ENCODE measurements at places on chromosomes 6 and 20.

DNA sequence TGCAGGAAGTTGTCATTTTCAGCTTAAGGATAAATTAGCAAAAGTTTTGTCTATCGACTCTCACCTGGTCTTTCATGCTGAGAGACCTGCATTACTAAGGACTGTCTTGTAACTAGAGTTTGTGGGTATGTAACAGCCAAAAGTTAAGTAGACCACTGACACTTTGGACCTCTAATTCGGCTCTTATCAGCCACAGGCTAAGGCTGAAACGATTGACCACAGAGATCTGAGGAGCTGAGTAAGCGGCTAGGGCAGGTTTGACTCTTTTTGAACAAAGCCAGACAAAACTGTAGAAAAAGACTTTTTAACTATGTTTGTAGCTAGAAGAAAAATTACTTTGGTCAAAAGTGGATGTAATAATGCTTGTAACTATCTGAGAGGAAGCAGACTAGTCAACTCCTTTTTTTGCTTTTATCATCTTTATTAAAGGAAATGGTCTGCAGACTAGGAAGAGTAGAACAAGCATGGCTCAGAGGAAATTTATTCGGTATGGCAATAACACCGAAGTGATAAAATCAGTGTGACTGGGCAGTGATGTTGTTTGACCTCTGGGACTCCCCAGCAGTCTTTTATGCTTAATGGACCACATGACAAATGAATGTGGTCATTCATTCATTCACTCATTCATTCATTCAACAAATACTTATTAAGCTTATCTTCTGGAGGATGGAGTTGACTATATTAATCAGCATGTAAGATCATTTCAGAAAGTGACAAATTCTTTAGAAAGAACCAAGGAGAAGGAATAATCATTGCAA is 725.0 kb upstream of the HS3ST5 start:
- DNase-seq = no peak

- DNase-seq = peak; percentile 6
These were observed 33.8 kb downstream of the DLGAP4 start for GRCh38 chr20:36339646-36340592.

DNA sequence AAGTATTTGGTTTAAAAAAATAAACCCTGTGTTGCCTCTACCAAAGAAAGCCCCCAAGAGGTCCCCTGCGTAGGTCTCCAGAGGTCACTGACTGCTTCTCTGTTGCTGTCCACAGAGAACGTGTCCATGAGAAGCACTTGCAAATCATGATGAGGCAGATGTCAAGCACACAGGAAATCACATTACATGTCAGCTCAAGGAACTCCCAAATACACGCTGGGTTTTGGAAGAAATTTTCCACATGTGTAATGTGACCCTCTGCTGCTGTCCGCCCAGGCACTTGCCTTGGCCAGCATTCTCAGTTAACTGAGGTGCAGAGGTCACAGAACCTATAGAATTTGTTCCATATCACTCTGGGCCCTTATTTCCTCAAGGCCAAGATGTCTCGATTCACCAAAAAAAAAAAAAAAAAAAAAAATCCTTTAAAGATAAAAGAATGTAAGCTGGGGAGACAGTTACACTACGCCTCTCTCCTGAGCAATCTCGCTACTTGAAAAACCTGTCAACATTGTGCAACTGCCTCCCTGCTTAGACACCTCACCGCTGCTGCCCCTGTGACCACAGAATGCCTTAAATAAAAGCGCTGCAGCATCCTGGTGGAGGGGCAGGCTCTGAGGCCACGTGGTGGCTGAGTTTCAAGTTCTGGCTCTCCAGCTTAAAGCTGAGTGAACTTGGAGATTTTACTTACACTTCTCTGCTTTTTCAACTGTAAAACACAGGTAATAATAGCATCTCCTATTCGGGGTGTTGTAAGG is 42.3 kb downstream of the SLC22A23 start:
- no peak for DNase-seq

DNA sequence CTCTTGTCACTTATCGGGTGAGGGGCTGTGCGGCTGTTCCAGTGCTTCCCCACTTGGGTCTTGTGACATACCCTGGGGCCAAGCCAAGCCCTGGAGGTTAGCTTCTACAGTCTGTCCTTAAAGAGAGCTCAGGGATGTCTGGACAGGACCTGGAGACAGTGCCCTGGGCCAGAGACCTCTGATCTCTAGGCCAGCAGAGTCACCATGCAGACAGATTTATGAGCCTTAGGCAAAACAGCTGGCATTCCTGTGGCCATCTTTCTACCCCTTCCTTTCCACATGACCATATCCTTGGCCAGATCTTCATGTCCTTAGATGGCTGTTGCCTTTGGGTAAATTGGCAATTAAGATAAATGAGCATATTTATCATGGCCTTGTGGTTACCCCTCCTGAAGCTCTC is 678.6 kb downstream of the MAFB start:
- no peak for DNase-seq

GRCh38 chr20:58870293-58871014 is 17.9 kb downstream of the GNAS start:
- peak; percentile 49 for DNase-seq

DNA sequence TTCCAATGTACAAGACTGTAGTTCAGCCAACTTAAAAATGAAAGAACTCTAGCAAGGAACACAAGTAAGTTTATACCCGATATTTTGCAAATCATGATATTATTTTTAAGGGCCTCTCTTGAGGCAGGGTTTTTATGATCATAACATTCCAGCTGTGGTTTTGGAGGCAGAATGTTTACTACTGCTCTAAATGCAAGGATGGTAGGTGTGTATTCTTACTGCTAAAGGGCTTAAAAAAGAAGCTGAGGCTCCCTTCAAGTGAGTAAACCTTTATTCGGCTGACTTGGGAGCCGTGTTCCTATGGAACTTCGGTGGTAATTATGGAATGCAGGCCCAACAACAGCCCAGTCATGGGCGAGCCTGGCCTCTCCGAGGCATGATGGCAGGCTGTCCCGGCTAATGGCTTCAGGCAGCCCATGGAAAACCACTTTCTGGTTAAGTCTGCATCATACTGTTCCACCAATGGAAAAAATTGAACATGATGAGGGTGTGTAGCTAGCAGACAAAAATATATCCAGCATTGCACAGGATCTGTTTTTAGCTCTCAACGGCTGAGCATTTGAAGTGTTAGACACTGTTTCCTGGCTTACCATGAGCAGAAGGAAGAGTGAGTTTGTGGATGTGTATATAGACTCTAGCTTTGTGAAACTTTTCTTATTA is 111.5 kb downstream of the TIAM2 start:
- no peak for DNase-seq

DNA sequence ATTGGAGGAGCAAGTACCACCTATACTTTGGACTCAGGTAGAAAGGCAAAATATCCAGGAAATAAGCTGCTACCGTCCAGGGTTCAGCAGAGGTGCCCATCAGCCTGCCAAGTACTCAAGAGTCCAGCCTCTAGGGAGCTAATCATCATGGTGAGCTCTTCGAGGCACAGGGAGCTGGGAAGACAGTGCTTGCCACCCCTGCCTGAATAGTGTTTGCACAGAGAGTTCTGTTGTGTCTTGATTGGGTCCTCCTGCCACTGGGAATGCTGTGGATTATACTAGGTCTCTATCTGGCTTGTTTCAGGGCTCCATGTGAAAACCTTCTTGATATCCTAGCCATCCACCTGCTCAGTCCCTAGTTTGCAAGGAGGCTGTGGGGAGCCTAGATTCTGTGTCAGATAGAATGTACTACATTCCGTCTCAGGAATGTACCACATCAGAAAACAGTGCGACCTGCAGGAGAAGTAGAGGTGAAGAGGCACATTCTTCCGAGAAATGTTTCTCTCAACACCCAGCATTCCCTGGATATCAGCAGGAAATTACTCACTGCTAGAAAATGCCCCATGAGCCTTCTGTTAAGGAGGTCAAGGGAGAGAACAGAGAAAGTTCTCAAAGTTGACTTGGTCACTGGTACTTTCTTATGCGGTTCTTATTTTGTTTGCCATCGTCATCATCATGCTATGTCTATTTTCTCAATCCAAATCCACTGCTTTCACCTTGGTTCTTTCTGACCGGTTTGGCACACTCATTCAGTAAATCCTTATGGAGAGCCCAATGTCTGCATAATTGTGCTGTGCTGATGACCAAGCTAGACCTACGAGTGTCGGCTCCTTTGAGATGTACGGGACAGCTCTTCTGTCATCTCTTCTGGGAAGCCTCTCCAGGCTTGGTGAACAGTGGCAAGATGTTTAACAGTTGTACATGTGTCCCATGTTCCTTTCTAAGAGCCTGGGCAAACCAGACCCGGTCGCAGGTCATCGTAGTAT is 30.7 kb downstream of the PTPN1 start:
- DNase-seq = no peak

DNA sequence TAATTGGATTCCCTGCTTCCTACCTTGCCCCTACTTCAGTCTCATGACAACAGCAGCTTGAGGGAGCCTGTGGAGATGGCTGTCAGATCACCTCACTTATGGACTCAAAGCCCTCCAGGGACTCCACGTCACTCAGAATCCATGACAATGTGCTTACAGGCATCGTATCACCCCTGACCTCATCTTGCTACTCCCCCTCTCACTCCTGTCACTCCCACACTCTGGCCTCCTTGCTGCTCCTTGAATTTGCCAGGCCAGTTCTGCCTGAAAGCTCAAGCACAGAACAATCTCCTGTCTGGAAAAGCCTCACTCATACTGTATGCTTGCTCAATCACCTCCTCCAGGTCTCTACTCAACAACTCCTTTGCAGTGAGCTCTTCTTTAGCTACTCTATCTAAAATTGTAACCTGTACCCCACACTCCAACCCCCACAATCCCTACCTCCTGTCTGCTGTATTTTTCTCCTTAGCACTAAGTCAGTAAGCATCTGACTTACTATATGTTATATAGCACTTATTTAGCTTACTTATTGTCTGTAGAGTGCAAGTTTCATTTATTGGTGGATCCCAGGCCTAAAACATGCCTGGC is 10.7 kb upstream of the GSTA4 start:
- no peak for DNase-seq

DNA sequence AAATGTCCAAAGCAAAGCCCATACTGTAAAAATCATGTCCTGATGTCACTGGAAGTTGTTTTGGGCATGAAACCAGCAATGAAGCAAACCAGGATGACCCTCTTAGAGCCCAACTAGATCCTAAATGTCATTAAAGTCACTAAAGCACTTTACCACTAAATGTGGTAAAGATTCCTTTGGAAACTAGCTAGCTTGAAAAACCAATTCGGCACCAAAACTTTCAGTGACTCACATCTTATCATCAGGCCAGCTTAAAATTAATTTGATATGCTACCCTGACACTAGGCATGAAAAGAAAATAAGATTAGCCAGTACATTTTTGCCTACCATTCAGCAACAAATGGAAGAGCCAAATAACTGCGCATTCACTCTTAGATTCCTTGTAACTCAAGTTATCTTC is 145.8 kb downstream of the PACRG start:
- no peak for DNase-seq

DNA sequence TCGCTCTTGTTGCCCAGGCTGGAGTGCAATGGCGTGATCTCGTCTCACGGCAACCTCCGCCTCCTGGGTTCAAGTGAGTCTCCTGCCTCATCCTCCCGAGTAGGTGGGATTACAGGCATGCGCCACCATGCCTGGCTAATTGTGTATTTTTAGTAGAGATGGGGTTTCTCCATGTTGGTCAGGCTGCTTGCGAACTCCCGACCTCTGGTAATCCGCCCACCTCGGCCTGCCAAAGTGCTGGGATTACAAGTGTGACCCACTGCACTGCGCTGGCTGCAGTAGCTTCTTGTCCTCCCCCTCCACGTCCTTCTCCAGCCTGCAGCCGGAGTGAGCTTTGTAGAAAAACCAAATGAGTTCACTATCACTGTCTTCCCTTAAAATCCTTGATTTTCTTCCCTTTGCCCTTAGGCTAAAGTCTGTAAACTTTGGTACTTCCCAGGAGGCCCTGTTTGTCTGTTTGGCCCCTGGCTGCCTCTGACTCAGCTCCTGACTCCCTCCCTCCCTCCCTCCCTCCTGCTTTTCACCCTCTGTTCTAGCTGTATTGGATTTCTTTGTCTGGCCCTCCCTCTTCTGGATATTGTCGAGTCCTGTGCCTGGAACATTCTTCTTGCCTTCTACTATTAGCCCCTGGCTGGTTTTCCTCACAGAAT is 12.9 kb downstream of the PARD6B start:
- DNase-seq = no peak

DNA sequence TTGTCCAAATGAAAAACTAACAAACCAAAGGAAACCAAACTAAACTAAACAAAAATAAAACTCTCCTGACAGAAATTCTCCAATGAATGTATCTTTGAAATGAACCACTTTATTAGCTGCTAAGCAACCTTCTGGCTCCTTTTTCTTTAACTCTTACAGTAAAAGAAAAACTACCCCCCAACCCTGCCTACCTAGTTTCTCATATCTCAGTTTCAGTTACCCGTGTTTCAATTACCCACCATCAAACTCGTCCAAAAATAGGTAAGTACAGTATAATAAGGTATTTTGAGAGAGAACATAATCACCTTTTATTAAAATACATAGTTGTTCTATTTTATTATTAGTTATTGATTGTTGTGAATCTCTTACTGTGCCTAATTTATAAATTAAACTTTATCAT is 177.4 kb upstream of the THEMIS start:
- no peak for DNase-seq

GRCh38 chr6:106372838-106373501 is 12.5 kb downstream of the CRYBG1 start:
- no peak for DNase-seq

GRCh38 chr20:50848846-50849673 is 54.2 kb downstream of the BCAS4 start:
- no peak for DNase-seq

DNA sequence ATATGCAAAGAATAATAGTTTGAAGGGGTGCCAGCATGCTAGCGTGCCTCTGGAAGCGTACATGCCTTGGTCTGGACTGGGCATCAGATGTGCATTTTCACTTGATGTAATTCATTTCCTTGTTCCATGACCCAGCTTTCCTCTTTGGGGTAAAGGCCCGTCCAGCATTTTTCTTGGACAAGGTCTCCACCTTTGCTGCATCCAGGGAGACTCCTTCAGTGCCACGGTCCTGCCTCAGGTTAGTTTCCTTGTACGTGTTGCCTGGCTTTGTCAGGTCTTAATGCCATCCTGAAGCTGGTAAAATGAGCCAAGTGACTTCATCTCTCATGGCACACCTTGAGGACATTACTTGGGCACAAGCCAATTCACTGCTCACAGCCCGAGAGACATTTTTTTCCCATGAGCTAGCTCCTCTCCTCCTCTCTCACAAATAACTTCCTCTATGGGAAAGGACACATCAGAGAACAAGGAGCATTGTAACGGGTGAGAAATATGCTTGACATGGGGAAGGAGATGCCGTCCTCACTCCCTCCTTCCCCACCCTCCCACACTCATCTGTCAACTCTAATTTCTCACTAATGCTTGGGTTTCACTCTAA is 23.9 kb downstream of the EDN1 start:
- DNase-seq = no peak

- DNase-seq = no peak
These were observed 19.2 kb downstream of the HMGN3 start for GRCh38 chr6:79215213-79215824.

GRCh38 chr6:69866770-69867638 is 648 bp downstream of the COL19A1 start:
- peak; percentile 53 for DNase-seq

- DNase-seq = no peak
These were observed 49.4 kb upstream of the CARMIL1 start for GRCh38 chr6:25229671-25230321.

GRCh38 chr6:163970846-163971564 is 556.5 kb downstream of the QKI start:
- no peak for DNase-seq

All from stimulated activated CD4-positive, alpha-beta T cell treated with anti-CD3 and anti-CD28 coated beads, Interleukin-4, amount 100 ng/mL, for 4 hours (primary cell).